NCI-H446 treated with DMSO at 0.1 percent for 48 hours (cell line): ENCODE measurements at places on chromosomes 4 and X.

GRCh38 chrX:153598541-153599191, at the start of gene CCNQ:
Gene CCNQ (minus strand): TSS chrX:153599139. CDS start chrX:153599073, 66 bp downstream.
- no peak for DNase-seq

- no peak for DNase-seq
These were observed 3.5 kb downstream of the FAT1 start for GRCh38 chr4:186719925-186720694.

DNA sequence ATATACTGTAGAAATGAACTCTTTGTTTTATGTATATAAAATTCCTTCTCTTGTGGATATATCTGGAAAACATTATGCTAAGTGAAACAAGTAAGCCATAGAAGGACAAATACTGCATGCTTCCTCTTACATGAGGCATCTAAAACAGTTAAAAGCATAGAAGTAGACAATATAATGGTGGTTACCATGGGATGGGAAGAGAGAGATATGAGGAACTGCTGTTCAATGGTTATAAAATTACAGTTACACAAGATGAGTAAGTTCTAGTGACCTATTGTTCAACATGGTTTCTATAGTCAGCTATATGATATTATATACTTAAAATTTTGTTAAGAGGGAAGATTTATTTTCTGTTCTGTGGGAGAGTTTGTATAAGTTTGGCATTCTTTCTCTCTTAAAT, 43.4 kb downstream of the HTRA3 start:
- no peak for DNase-seq

DNA sequence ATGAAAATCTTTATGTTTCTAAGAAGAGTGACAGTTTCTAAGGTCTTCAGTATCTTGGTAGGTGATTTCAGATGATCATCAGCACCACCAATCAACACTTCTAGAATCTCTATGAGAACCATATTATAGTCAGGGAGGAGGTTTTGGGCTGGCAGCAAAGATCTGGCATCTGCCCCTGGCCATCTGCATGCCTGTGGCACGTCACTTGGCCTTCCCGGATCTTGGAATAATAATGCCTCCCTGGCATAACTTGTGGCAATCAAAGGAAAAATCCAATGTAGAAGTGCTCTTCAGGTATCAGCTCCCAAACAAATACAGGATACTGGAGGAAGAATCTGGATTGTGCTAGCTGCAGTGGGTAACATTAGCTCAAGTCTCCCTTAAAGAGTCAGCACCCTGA, 57.3 kb downstream of the RASL11B start:
- peak; percentile 9 for DNase-seq

DNA sequence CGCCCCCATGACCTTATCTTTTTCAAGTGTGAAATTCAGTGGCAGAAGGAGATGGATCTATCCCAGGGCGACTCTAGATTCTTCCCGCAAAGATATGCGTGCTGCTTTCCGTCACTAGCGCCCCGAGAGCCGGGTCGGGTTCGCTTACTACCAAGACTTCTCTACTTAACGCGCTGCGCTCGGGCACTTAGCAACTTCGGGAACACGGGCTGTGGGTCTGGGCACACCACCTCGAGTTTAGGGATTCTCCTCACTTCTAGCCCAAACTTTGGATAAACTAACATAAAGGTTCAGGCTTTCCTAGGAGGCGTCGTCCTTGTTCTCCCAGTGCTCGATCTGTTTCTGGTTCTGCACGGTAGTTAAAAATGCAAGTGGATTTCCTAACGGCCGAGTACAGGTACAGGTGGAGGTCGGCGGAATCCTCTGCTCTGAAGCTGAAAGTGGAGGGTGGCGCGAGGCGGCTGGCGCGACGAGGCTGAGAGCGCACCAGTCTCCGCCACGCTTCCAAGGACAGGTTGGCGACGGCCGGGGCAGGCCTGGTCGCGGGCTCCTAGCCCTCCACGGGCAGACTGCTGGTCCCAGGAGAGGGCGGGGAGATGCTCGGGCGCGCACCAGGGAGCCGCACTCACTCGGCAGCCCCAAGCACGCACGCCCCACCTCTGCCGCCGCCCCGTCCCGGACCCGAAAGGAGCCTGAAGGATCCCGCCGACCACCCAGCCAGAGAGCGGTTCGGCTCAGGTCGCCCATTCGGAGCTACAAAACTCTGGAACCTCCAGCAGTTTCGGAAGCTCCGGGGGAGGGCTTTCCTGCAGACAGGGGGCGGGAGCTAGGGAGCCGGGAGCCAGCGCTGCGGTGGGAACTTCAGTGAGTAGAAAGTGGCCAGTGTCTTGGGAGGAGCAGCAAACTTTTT, 100.8 kb upstream of the TENM3 start:
- DNase-seq, result no peak

DNA sequence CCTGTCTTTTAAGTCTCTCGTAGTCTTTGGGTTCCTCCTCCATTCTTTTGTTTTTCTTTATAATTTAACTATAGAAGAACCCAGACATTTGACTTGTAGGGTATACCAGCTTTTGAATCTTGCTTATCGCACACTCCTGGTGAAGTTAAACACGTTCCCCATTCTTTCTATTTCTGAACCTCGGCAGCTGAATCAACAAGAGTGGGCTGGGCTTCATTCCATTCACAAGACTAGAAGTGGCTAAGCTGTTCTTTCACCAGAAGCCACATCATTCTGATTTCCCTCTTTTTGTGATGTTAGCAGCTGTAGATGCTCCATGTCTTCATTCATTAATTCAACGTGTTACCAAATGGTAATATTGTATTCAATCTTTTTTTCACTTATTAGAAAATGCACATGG, 167.9 kb downstream of the CORIN start:
- DNase-seq, result no peak

GRCh38 chrX:155028877-155029291, 2.2 kb downstream of the FUNDC2 start:
- DNase-seq, result no peak

DNA sequence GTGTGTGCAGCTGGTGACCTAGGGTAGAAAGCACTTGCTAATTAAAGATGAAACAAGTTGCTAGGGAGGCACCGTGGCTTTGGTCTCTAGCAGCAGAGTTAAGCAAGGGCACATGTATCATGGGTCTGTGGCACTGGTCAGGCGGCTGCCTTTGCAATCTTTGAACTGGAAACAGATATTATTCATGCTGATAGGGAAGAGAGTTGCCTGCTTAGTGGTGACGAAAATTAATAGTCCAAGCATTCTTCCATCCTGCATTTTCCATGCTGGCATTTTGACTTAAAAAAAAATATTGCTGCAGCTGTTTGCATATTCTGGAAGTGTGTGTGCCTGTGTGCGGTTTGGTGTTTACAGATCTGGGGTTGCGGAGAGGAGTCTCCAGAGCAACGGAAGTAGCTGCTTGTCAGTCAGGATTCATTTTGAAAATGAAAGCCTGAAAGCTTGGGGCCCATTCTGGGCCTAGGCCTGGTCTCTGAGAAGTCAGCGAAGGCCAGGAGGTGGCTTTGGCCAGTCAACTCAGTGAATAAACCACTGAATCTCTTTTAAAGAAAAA, 2.3 kb upstream of the SOWAHD start:
- no peak for DNase-seq

DNA sequence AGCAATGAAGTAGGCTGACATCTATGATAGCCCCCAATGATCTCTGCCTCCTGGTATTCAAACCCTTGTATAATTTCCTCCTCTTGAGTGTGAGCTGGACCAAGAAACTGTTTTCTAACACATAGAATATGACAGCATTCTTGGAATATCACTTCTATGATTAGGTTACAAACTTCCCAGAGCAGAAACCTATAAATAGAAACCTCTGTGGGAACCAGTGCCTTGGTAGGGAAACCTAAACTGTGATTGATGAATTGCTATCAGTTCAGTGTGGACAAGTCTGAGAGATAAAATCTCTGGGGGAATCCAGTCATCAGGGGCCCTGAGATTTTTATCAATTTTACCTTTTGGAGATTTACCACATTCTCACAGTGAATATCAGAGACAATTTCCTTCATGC, 756.5 kb upstream of the AGA start:
- DNase-seq, result no peak

DNA sequence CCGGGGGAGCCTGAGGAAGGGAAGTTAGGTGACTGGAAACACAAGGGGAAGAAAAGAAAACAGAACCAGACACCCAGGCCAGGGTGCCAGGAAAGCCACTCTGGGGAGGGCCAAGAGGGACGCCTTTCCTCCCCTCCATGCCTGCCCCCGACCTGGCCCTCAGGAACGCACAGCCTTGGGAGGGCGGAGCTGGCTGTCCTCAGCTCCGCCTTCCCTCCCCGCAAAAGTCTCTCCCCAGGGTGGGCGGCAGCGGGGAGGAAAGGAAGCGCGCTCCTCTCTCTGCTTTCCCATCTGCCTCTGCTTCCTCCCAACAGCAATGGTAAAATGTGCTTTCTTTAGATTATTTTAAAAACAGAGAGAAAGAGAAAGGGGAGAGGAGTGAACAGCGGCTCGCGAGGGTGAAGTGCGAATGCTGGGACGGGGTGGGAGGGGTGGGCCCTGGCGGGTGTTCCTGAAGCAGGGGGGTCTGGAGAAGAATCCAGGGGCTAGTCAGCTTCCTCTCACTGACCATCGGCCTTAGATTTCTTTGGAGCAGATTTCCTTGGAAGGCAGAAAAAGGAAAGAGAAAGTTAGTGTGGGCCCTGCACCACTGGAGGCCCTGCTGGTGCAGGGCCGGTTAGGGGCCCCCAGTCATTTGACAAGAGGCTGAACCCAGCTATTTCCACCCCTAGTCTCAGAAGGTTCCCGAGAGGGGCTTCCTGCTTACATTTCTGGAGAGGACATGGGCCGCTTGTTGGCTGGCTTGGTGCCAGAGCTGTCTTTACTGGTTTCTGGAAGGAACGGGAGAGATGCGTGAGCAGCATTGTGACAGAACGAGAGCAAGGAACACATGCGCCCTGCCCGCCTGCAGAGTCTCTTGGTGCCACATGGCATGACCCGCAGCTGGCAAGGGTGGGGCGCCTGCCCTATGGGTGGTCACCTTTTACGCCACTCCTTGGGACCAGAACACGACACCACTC, 4.7 kb upstream of the RENBP start:
- DNase-seq, result no peak

DNA sequence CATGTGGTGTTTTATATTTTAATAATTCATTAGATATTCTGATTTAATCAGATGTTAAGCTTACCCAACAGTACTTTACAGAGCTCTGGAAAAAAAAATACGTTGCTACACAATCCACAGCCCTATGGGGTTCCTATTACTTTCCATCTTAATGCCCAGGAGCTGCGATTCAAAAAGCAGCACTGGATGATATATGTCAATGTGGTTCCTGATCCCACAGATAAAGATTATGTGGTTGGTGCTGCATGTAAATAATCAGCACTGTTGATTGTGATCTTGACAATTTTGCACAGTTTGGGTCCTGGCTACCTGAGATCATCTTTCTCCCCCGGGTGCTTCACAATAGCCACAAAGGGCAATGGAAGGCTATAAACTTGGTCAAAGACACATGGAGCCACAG, 72.7 kb upstream of the DCLK2 start:
- no peak for DNase-seq

GRCh38 chrX:73267979-73268378, 53.3 kb upstream of the NAP1L2 start:
- no peak for DNase-seq

DNA sequence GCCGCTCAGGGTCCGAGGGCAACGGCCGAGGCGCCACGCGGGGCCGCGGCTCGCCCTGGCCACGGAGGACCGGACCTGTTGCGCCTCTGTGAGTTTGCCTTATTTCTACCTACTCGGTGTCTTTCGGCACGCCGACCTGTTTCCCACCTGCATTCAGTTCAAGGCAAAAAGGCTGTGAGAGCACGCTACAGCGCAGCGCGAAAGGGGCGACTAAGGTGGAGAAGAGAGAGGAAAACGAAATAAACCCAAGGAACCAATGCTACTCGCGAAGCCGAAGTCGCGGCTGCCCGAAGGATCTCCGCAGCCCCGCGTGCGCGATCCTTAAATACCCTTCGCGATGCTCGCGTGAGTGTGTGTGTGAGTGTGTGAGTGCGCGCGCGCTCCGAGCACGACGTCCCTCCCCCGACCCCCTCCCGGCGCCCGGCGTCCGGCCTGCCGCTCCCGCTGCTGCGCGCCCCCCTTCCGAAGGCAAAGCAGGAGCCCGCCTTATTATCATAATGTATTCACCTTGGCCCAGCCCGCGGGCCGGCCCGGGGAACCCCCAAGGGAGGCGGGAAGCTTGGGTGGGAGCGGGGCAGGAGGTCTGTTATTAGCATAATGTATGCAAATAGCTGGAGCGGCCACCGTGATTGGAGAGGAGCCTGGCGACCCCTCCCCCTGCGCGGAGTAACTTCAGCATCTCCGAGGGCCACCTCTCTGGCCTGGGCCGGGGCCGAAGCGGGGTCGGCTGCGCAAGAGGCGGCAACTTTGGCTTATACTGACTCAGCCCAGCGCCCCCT, at the start of gene COL25A1:
Gene COL25A1, minus strand, starts transcription at position 298 of the 779 bp plus-strand sequence.
- peak; percentile 58 for DNase-seq

DNA sequence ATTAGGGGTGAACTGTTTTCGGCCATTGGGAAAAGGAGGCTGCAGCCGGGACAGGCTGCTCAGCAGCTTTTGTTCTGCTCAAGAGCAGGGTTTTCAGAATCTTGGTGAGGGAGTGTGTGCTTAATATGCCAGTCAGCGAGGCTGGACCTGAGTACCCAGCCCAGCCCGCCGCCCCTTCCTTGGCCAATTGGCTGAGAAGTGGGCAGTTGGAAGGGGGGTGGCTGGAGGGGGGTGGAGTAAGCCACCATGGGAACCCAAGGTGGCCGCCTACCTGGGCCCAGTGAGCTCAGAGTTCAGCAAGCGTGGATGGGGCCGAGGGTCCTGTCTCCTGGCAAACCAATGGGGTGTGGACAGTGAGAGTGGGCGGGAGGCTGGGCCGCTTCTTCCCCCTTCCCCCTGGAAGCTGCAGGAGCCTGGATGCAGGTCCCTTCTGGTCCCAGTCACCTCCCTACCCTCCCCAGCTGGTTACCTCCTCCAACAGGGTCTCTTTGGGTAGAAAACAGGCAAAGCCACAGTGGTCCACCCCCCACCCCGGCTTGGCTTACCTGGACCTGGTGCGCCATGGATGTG, 52.5 kb downstream of the SORCS2 start:
- DNase-seq, result no peak

DNA sequence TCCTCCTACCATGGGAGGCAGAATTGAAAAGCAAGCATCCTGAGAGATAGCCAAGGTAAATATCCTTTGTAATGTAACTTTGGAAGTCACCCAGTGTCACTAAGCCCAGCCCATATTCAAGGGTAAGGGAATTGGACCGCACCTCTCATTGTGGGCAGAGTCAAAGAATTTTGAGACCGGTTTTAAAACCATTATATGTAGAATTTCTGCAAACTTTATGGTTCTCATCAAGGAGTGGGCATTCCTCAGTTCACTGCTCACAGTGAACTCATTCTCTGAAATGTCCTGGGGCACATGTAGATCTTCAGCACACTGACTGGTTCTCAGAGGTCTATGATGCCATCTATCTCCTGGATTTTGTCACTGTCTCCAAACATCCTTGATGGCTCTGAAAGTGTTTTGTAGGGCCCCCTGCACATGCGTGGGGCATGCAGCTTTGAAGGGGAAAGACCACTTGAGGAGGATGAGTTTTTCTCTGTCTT, 35.3 kb upstream of the CHRNA9 start:
- DNase-seq, result no peak

GRCh38 chr4:77225022-77225421, 68.0 kb downstream of the CCNG2 start:
- no peak for DNase-seq

DNA sequence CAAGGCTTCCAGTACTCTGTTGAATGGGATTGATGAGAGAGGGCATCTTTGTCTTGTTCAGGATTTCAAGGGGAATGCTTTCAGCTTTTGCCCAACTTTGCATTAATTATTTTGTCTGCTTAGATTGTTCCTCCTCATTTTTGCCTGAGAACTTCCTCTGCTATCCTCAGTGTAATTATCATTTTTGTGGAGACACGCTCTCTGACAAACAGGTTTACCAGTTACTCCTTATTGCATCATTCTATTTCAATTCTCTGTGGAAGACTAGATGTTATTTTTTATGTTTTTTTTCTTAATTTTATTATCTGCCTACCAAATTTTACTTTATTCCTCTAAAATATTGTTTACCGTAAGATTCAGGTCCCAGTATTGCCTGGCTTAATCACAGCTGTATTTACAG, 349.2 kb downstream of the ADGRL3 start:
- DNase-seq, result no peak
